Stimulated activated naive CD4-positive, alpha-beta T cell treated with Interleukin-2 at 50 U/mL for 16 hours (primary cell): ENCODE measurements at places on chromosomes 1 and 21.

DNA sequence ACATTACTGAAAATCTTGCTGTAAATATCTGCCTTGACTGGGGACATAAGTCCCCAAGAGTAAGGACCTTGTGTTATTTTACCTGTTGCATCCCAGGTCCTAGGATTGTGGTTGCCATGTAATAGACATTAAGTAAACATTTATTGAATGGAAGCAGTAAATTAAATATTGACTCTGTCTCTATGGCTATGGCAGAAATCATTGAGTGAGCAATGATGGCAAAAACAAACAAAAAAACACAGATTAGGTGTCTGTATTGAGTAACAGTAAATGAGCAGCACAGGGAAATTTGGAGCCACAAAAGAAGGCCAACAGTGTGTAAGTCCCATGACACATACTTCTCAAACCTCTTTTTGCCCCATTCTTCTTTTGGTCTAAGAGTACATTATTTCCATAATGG is 240.4 kb downstream of the NFIA start:
- no peak for DNase-seq

DNA sequence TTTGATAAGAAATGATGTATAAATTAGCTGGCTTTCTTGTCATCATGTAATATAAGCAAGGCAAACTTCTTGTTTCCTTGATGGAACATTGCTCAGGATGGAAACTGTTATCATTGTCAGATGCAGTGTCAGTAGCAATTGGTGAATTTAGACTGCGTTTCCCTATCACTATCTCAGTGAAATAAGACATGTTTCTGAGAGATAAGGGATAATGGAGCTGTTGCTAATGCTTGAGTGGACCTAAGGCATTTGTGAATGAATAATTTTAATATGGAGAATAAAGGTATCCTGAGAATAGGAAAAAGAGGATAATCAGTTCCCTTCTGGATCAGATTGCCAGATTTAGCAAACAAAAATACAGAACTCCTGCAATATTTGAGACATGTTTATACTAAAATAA is 160.9 kb downstream of the HLX start:
- no peak for DNase-seq

DNA sequence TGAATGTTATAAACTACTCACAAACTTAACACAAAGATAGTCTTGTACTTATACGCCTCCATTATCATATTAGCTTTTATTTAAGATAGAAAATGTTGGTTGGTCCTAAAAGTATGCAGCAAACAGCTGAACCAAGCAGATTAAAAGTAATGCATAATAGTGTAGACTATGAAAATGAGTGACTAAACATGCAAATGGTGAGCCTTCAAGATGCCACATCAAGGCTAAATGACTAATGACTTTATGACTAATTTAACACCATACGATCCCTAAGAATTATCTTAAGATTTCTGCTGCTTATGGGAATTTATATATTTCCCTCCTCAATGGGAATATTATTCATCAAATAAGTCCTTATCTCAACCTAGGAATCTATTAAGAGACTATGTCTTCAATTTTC is 4.6 kb downstream of the GPATCH2 start:
- DNase-seq: no peak

GRCh38 chr1:19532519-19532918 is 47.2 kb upstream of the CAPZB start:
- no peak for DNase-seq

GRCh38 chr21:21018821-21019220 is 20.6 kb downstream of the NCAM2 start:
- no peak for DNase-seq

DNA sequence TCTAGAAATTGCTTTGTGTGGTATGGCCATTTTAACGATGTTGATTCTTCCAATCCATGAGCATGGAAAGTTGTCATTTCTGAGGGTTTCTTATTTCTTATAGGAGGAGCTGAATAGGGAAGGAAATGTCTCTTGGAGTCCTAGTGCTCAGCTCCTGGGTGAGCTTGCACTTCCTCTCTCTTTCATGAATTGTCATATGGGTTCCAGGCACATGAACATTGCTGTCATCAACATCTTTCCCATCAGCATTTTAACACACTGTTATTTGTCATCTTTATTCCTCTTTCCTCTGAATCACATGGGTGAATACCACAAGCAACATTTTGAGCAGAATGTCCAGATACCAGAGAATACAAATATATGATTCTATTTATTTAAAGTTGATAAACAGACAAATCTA is 23.4 kb downstream of the SLAMF6 start:
- no peak for DNase-seq

- DNase-seq: no peak
Measured at GRCh38 chr1:212771341-212771740, 20.2 kb downstream of the NSL1 start.

DNA sequence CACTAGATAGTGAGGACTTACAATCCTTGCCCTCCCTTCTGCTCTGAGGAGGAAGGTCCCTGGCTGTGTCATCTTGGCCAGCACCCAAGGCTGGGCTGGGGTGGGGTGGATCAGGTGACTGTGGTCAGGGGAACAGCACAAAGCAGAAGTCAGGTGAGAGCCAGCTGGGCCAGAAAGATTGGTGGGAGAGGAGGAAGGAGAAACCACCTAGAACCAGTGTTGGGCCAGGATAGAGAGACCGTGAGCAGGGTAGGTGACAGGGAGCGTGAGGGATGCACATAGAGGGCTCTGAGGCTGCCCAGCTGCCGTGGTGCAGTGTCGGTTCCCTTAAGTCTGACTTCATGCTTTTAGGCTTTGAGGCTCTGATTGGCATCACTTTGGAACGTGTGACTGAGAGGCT is 22.7 kb downstream of the NCF2 start:
- DNase-seq: no peak

GRCh38 chr1:115463347-115463746 is 125.3 kb upstream of the NGF start:
- DNase-seq: no peak

GRCh38 chr1:45635211-45635610 is 11.4 kb upstream of the CCDC17 start:
- no peak for DNase-seq
